GM23338 (cell line): ENCODE measurements at places on chromosomes 7 and 10.

DNA sequence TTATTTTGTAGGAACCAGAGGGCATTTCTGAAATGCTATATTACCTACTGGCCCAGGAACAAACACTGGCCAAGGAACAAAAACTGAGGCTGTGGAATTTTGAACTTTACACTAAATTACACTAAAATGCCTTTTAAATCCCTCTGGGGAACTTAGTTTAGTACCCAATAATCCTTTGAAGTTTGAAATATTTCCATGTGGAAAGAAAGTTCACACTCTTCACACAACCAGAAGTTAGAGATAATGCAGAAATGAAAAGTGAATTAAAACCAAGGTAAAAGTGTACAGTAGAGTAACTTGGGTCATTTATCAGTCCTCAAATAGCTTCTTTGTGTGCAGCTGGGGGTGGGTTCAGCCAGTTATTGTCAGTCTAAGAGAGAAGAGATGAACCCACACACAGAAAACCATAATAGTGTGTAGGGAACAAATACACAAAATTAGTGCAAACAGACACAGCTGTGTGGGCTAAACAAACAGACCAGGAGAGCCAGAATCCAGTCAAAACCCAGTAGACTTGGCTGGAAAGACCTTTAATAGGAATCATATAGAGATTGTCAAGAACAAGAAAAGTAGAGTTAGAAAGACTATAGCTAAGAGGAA is 46.5 kb upstream of the DGKI start:
- DNase-seq = no peak

GRCh38 chr10:11218395-11218794 is 200.7 kb downstream of the CELF2 start:
- DNase-seq = no peak

GRCh38 chr10:108787932-108788331 is 1135.4 kb downstream of the XPNPEP1 start:
- no peak for DNase-seq

GRCh38 chr10:128811511-128811910 is 655.5 kb upstream of the MGMT start:
- no peak for DNase-seq

DNA sequence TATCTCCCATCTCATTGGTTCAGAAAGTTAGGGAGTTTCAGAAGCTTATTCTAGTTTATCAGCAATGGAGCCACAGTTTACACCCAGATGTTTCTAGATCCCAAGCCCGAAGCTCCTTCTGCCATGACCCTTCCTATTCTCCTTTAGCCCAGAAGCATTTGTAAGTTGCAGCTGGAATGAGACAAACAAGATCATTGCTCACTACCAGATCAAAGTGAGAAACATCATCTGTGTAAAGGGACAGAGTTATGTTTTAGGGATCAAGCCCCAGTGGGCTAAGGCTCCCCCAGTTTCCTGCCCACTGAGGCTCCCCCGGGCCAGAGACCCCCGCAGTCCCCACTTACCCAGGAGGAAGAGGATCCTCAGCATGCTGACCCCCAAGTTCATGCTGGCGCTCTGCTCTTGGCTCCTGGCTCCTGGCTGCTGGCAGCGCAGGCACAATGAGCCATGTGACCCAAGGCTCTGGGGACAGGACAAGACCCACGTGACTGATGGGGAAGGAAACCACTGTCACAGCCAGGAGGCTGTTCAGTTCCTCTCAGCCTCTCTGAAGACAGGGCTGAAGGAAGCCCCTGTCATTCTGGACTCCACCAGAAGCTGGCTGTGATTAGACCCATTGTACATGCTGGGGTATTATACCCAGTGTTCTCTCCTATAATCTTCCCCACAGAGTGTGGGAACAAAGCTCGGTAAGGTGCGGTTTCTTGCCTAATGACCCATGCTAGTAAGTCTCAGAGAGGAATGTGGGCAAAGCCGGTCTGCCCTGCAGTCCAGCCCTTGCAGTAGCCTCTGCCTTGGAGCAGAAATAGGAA is at the start of gene TMEM273:
TSS of gene TMEM273 (minus strand) at position 442 of the 812 bp plus-strand sequence. CDS start at position 387, 55 bp downstream.
- no peak for DNase-seq
